NCI-H2081 (cell line): ENCODE measurements at places on chromosomes 16 and 17.

DNA sequence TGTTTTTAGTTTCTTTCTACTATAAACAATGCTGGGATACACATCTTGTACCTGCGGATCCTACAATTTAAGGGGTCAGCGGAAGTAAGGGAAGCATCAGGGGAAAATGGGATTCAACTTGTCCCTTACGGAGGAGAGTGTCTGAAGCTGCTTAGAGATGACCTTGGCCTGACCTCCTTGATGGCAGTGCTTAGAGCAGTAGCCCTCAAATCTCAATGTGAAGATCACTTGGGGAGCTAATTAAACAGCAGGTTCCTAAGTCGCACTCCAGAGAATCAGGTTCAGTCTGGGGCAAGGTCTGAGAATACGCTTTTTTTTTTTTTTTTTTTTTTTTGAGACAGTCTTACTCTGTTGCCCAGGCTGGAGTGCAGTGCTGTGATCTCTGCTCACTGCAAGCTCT is 9.6 kb upstream of the METTL16 start:
- no peak for DNase-seq

DNA sequence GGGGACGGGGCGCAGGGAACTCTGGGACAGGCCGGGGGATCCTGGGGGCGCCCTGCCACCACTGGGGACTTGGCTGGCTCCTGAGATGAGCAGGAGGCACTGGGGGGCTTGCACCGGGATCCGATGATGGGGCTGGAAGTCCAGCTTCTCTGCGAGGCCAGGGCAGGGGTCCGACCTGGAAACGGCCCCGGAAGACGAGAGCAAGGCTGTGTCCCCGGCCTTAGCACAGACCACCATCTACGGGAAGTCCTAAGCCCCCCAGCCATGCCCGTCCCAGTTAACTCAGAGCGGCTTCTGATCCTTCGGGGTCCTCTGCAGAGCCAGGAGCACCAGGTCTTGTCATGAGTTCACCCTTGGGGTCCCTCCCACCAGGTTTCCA is 573 bp downstream of the CDT1 start:
- DNase-seq = no peak

DNA sequence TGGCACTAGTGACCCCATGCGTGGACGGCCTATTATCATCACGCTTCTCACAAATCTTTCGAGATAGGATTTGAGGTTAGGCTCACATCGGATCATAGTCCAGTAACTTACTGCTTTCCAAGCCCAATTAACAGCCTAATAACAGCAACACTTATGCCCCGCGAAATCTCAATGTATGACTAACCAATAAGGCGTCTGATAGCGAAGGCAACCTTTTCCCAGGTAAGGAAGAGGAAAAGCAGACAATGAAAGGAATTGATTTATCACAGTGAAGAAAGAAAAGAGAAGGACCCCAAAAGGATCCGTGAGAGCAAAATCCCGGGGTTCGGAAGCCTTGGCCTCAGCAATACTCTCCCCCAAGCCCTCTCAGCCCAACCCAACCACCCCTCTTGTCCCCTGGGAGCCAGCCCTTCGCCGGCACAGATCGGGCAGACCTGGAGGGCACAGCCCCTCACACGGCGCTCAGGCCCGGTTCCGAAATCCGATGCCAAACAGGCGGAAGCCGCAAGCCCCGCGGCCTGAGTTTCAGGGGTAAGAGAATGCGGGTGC is 534 bp downstream of the GPATCH8 start:
- peak; percentile 40 for DNase-seq

DNA sequence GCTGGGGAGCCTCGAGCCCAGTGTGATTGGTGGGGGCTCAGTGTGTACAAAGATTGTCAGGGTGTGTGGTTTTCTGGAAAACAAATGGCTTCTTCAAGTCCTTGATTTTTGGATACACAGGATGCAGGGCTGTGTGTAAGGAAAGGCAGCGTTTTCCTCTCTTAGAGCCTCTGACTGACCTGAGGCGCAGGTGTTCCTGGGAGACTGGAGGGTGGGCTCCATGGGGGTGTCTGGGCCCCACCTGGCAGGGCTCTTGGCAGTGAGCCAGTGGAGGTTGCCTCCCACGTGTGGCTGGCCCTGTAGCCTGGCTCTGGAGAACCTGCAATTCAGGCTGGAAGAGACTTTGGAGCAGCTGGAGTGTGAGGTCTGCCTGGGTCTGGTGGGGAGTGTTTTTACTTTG is 5.0 kb downstream of the FOXK2 start:
- peak; percentile 89 for DNase-seq

DNA sequence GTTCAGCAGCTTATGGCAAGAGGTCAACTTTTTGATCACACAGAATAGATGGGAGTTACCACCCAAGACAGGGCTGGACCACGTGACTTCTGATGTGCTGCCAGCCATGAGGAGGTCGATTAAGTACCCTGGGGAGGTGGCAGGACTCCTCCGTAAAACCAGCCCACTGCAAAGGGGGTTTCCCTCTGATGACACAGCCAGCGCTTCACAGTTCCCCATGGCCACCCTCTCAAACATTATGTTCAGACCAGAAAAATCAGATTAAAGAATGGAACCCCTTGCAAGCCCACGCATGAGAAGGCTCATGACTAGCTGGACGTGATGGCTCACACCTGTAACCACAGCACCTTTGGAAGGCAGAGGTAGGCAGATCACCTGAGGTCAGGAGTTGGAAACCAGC is 222.9 kb downstream of the CPPED1 start:
- DNase-seq = no peak

DNA sequence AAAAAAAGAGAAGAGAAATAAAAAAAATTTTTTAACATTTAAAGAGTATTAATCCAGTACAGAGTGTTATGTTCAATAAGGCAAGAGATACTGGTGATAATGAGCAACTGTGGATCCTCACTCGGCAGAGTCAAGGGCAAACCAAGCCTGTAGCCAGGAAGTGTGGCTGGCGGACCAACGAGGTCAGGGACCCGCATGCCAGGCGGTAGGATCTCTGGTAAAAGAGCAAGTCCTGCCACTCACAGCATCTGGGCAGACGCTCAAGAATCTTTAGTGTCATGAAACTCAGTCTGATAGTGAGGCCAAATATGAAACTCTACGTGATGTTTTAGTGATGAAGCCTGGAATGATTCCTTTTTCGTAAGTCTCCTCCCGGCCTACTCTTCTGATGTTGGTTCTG is 8.3 kb upstream of the GEMIN4 start:
- no peak for DNase-seq

DNA sequence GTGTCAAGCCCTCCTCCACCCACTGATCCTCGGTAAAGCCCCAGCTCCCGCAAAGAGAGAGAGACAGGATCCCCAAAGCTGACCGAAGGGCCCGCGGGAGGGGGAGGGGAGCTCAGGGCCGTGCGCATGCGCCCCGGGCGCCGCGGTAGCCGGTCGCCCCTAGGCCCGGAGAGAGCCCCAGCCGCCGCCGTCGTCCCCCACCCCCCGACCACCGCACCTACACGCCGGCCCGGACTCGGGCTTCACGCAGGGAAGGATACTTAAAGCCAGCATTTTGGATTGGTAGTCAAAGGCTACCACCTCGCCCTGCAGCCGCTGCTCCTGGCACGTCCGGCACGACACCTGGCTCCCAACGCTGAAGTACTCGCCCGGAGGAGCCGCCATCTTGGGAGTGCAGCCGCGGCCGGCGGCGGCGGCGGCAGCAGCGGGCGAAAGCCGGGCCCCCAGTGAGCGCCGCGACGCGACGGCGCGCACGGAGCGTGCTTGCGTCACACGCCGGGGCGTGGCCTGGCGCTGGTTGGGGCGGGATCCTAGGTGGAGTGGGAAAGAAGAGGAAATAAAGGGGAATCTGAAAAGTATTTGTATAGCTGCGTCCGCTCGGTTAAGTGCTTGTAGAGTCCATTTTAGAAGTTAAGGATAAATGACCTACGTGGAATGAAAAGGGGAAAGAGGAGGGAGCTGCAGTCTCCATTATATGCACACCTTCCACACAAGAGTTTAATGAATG is at the start of gene LSM12:
TSS of gene LSM12 (minus strand) at position 468 of the 727 bp plus-strand sequence. CDS start at position 384, 84 bp downstream.
- DNase-seq = peak; percentile 96

GRCh38 chr16:52141871-52142270 is 405.1 kb downstream of the TOX3 start:
- DNase-seq = no peak

- no peak for DNase-seq
These were observed 245.3 kb downstream of the GSG1L start for GRCh38 chr16:27818246-27818645.

GRCh38 chr17:39700148-39700987 is 504 bp downstream of the ERBB2 start:
- DNase-seq = no peak

DNA sequence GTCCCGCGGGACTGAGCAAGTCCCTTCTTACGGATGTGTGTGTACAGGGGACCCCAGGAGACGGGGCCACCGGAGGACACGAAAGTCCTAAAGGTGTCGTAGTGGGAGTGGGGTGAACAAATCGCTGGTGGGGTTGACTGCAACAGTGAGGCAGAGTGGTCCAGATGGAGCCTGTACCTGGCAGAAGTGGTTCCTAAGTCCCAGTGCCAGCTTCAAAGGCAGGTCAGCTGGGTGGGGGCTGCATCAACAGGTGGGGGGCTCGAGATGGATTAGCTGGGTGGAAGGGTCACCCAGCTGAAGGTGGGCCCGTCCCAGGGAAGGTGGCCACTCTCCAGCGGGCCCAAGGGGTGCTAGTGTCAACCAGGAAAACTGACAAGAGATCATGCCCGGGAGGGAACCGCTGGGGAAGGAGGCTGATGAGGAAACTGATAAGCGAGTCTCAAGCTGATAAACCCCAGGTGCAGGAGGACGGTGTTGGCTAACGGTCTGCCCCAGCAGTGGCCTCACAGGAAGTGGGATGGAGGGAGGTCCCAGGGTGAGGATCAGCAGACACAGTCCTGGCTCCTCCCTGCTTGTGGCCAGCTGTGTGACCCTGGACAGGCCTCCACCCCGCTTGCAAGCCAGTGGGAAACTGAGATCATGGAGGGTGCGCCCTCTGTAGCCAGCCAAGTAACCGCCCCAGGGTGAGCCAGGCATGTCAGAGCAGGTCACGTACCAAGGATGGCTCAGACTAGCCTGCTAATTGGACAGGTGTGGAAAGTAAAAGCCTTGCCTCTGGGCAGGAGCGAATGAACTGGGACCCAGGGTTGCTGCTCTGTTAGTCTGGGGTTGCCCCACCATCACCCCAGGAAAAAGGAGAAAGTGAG is 1.0 kb downstream of the ORAI3 start:
- DNase-seq = no peak

DNA sequence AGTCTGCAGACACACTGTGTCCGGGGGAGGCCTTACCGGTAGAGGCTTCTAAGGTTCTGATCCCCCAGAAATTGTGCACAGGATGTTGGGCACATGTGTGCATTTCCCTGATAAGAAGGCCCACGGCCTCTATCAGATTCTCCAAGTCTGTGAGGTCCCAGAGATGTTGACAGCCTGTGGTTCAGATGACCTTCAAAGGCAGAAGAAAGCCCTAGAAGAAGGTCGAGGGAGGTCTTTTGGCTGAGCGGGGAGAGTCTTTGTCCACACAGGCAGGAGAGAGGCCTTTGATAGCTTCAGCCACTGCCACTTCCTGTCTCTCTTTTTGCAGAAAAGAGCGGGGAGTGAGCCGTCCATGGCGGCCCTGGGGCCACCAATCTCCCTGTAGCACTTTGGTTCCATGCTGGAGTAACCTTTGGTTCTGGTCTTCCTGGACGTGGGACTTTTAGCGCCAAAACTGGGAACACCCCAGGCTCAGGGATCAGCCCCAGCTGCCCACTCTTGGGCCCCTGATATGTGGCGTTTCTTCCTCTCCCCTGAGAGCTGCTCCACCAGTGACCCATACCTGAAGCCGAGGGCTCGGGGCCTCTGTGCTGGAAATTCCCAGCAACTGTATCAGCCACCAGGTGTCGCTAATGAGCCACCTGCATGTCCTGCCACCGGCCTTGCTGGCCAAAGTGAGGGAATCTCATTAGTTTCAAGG is 28.1 kb upstream of the LGALS9 start:
- peak; percentile 8 for DNase-seq

DNA sequence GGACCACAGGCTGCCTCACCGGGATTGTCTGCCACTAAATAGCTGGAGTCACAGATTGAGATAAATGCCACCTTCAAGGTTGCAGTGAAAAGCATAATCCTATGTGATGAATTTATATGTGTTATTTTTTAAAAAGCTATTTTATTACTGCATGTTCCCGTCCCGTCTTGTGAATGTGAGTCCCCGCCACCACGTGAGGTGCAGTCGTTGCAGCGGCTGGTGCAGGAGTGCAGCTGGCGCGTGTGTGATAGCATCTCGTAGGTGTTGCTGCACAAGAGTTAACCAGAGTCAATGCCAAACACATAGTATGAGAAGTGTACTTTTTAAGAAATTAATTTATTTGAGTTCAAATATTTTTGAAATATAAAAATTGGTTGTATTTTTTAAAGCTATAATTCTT is 12.5 kb downstream of the SMCR8 start:
- DNase-seq = no peak

DNA sequence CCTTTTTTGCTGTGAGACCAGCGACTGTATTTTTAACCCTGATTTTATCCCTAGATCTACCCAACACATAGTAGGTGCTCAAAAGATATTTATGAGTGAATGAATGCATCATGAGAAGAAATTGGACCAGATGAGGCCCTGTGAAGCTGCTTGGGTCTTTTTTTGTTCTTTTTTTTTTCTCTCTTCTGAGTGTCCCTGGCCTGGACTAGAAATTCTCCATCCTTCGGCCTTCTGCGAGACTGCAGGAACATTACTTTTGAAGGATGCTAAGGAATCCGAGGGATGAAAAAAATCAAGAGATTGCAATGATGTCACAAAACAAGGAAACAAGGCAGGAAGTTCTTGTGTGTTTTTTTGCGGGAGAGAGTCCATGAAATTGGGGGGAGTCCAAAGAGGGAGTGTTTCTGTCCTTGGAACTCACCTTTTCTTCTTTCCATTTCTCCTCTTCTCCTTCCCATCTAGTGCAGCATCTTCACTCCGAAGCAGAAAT is 560 bp upstream of the RUSF1 start:
- DNase-seq = no peak

- no peak for DNase-seq
These were observed 7.9 kb upstream of the MRC2 start for GRCh38 chr17:62619417-62620155.

- no peak for DNase-seq
These were observed 29.4 kb upstream of the DDX52 start for GRCh38 chr17:37672548-37673078.

- DNase-seq = no peak
These were observed 17.7 kb downstream of the ITGAL start for GRCh38 chr16:30490210-30490609.

DNA sequence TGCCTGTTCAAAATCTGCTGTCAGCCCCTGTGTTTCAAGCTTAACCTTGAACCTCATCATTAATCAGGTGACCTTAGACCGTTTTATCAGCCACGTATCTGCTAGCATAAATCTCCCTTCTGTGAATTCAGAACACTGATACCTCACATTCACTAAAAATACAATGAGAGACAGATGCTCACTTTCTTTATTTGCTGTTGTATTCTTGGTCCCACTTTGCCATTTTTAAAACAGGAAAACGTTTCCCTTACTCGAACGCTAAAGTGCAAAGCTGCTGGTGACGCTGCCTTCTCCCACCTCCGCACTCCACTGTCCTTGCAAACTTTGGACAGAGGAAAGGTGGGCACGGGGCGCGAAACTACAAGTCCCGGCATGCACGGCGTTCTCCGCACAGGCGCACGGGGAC is 220 bp upstream of the ARHGAP44 start:
- DNase-seq = no peak

GRCh38 chr17:7004398-7005253 is 7.8 kb upstream of the RNASEK start:
- peak; percentile 64 for DNase-seq

- no peak for DNase-seq
These were observed 29.3 kb upstream of the CIBAR2 start for GRCh38 chr16:85141491-85142128.
